ENCODE measurements at places on chromosomes 11 and 22. TPM values are rescaled to one million over a fixed set of nuclear protein-coding genes. Genes with fewer than 3 reads are reported as not detected.
A peak's percentile ranks its signal among the peaks of the same experiment; 100 is the strongest.

HPX gene
- 2.9 TPM for total RNA-seq

CYTH4 gene
- 50.8 TPM for total RNA-seq

OAF gene
- total RNA-seq: 45.1 TPM

- H3K27ac ChIP-seq: no peak overlapping the region
- no peak for DNase-seq
- H3K4me3 ChIP-seq: peak overlapping the region; percentile 40
- peaks cover 19% of the 10 kb centered on the region for H3K4me1 ChIP-seq
Measured at GRCh38 chr11:12841946-12842630, 167.0 kb upstream of the RASSF10 start.

DNA sequence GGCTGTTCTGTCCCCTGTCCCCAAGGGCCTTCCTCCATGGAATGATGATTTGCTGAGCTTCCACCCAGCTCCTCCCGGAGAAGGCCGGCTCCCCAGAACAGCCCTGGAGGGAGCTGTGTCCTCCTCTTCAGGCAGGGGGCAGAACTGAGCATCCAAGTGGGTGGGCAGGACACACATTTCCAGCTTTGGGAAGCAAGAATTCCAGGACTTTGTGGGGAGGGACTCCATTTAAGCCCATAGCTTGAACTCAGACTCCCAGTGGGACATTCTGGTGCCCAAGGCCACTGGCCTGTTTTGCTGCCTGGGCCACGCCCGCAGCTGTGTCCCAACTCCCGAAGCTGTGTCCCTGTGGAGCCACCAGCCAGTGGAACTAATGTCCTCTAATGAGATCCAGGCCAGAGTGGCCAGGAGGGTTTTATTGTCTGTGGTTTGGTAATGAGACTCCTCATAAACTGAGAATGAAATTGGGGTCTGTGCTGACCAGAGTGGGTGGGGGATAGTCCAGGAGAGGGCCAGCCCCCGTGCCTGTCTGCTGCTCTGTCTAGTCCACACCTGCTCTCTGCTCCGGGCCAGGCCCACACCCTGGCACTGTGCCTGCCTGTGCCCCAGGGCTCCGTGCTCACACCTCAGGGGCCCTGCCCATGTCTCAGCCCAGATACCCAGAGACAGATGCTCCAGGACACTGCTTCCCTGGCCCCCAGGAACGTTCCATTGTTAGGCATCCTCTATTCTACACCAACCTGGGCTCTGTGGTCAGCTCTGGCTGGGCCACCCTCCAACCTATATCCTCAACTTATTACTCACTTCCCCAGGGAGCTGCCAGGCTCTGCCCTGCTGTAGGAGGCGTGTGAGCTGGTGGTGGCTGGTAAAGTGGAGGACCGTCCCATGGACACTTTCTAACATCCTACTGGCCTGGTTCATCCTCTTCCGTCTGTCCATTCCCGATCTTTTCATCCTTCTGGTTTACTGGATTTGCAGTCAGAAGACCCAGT is 7.6 kb downstream of the NECTIN1 start:
- H3K27ac ChIP-seq: no peak overlapping the region
- DNase-seq: no peak
- no peaks in the 10 kb centered on the region for H3K36me3 ChIP-seq
